ENCODE measurements at places on chromosomes 1 and 21.

GRCh38 chr21:41366522-41367151 is 4.8 kb downstream of the MX2 start:
- DNase-seq, result no peak

- DNase-seq, result peak; percentile 79
Measured at GRCh38 chr1:234585330-234586055, 24.5 kb downstream of the IRF2BP2 start.

DNA sequence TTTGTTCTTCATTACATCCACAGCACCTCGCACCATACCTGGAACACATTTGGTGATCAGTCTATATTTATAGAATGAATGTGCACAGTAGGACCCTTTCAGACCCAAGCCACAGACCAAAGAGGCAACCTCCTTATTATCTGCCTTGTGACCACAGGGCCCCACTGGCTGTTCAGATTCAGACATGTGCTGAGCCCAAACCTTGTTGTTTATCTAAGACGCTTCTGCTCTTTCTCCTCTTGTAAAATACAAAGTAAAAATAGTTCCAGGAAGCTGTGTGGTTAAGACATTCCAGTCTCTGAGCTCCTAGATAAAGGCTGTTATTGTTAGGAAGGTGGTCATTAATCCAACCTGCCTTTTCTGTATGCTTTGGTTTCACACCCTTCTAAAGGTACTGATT is 3.6 kb upstream of the SCMH1 start:
- DNase-seq, result peak; percentile 34

GRCh38 chr1:39003794-39004193 is 12.7 kb downstream of the AKIRIN1 start:
- no peak for DNase-seq

All from hepatic stellate cell (primary cell).